ENCODE measurements at places on chromosomes 11 and 22.

GRCh38 chr11:116776522-116776984, 3.8 kb upstream of the BUD13 start:
- no peak for DNase-seq

DNA sequence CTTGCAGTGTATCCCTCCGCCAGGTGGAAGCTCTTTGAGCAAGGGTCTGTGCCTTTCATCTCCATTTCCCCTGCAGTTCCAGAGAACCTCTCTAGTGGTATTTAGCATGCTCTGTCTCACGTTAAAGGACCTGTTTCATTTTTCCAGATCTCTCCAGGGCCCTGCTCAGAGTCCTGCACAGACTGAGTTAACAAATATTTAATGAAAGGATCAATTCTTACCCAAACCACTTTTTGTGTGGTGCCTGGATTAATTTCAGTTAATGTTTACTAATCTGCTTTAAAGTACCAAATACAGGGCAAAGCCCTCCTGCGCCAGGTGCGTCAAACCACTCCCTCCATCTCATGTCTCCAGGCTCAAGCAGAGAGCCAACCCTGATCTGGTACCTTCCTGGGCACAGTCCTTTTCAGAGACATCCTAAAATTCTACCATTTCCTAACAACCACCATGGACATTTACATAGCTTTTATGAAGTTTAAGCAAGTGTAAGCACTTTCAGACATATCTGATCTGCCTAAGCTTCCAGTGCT, 18.7 kb upstream of the ACER3 start:
- no peak for DNase-seq

DNA sequence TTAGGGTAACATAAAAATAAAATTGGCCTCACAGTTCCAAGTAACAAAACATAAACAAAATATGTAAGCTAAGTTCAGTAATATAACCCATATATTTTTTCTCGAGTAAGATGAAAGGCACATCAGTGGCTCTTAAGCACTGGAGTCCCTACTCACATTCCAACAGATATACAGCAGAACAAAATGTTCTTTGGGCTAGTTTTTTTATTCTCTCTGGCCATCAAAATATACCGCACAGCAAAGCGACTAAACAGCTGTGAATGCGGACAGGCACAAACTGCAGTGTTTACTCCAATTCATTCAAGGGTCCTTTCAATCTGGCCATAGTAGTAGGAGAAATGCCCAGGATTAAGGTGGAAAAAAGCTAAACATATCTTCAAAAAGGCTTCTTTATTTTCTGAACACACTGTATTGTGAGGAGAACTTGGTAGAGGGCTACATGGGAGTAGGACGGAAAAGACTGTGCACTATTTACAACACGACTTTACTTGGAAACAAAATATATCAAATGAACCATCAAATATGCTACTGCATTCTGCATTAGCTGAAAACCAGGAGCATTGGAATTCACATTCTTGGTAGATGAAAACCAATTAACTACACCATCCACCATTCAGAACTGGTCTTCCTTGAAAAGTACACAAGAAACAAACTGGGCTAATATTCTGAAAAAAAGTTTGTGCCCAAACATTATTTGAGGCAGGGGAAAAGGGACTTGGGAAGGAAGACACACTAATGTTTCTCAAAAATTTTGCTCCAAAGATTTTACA, 4.4 kb downstream of the CDON start:
- no peak for DNase-seq

GRCh38 chr11:119607726-119608125, 121.3 kb downstream of the NECTIN1 start:
- no peak for DNase-seq

- no peak for DNase-seq
Measured at GRCh38 chr11:83685730-83686129, 399.6 kb upstream of the CCDC90B start.

GRCh38 chr11:26276798-26277424, 55.0 kb upstream of the ANO3 start:
- DNase-seq: peak; percentile 55

GRCh38 chr22:38981005-38981991, 849 bp upstream of the APOBEC3B start:
- DNase-seq: no peak

DNA sequence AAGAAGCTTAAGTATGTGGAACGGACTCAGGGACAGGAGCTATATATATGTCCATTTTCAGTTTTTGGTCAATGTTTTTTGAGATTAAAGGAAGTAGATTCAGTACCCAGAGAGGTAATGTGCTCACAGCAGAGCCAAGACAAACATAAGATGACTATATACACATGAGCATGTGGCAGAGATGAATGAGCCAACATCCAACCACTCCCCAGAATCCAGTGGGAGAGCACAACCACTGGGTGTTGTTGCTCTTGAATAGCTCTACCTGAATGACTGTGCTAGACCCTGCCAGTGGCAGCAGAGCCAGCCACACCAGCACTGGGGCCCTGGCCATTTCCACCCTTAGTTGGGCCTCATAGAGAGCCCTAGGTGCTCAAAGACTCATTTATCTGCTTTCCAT, 10.7 kb upstream of the SYTL2 start:
- DNase-seq: no peak

DNA sequence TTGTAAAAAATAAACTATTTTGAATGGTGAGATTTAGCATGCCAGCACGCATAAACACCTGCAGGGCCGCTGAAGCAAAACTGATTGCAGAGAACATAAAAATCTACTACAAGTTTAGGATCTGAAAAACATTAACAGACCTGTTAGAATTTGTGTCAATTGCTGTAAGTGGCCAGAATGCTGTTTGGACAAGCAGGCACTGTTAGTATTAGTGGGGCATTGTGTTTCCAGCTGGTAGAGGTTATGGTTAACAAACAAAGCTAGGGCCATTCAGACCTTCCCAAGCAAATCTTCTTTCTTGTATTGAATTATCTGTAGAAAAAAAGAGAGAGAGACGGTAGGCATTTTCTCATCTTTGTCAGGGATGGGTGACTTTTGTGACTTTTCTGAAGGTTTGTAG, 57.6 kb upstream of the OLFML1 start:
- no peak for DNase-seq

- peak; percentile 86 for DNase-seq
Measured at GRCh38 chr11:60970369-60970774, 1.1 kb upstream of the CD6 start.

- DNase-seq: no peak
Measured at GRCh38 chr11:78823588-78823987, 248.9 kb upstream of the NARS2 start.

All from D341Med (cell line).